ENCODE measurements at places on chromosomes 2 and 18. TPM values are rescaled to one million over a fixed set of nuclear protein-coding genes. Genes with fewer than 3 reads are reported as not detected.
A peak's percentile ranks its signal among the peaks of the same experiment; 100 is the strongest.

DNA sequence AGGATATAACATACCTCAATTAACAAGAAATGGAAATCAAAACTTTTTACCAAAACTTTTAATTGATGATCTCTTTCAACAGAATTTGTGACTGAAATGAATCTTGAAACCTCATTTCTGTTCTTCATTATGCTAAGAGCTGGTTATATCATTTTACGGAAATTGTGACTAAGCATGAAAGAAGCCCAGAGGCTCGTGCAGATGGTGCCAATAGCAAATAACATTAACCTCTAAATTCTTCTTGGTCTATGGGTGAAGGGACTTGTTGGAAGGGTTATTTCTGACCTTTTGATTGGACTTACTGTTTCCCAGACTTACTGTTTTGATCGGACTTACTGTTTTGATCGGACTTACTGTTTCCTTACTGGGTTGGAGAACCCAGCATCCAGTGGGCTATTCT, 435.6 kb downstream of the TDRD15 start:
- H3K27me3 ChIP-seq: no peaks in the 10 kb centered on the region
- H3K4me1 ChIP-seq: no peaks in the 10 kb centered on the region
- no peak overlapping the region for H3K4me3 ChIP-seq
- H3K27ac ChIP-seq: no peak overlapping the region

GRCh38 chr2:190098851-190099250, 36.3 kb upstream of the MSTN start:
- no peaks in the 10 kb centered on the region for H3K36me3 ChIP-seq
- no peak for ATAC-seq
- peaks cover 8% of the 10 kb centered on the region for H3K4me1 ChIP-seq
- H3K27me3 ChIP-seq: no peaks in the 10 kb centered on the region
- H3K4me3 ChIP-seq: no peak overlapping the region
- H3K27ac ChIP-seq: no peak overlapping the region

The GALNT14 gene
- 0.35 TPM for total RNA-seq

DNA sequence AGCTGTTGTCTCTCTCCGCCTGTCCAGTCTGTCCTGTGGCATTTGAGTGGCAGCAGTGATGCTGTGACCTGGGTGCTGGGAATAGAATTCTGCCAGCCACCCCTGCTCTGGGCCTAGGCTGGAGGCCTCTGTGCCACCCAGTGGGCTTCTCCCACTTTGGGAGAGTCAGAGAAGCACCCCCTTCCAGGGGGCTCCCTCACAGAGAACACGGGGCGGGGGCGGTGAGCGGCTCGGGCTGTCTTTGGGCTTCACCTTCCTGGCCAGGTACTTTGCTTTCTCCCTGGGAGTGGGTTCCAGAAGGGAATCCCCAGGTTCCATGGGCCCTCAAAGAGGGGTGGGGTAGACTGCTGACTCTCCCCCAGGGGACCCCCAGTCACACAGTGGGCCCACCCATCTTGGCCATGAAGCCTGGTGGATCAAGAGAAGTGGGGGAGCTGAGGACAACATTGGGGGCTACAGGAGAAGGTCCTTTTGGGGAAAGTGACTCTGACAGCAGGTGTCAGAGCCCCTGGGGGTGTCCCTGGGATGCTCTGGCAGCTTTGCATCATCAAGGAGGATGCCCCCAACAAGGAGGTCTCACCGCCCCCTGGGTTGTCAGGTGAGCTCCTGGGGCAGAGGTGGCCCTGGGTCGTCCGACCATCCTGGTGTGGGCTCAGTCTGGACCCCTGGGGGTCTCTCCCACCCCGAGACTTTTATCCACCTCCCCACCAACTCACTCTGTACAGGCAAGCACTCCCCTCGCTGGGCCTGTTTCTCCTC, 18.8 kb upstream of the BOK start:
- H3K4me1 ChIP-seq: peaks cover 24% of the 10 kb centered on the region
- no peak overlapping the region for H3K4me3 ChIP-seq
- no peaks in the 10 kb centered on the region for H3K36me3 ChIP-seq
- no peak for ATAC-seq

The CGREF1 gene
- total RNA-seq: not detected

The GCKR gene
- not detected for total RNA-seq

The CREB1 gene
- 59.0 TPM for total RNA-seq

DNA sequence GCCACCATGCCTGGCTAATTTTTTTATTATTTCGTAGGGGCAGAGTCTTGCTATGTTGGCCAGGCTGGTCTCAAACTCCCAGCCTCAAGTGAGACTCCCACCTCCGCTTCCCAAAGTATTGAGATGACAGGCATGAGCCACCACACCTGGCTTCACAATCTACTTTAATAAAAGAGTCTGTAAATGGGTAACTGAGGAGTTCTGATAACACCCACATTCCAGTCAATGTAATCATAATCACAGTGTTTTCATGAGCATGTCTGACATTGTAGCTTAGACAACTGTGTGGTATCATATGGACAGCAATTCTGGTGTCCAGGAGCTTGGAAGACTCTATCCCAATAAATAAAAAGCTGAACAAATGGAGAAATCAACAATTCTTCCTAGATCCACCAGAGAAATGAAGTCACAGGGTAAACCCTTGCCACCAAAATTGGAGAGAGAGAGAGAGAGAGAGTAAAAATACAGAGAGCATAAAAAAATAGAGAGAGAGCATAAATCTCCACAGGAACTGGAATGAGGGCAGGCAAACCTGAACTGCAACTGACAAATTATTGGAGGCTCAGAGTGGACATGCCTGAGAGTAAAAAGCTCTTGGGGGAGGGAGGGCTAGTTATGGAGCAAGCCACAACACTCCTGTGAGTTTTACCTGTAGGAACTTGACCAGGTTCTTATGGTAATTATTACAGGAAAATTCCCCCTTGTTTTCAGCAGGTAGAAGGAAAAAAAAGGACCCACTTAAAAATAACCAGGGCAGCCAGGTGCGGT, 12.4 kb upstream of the NBEAL1 start:
- H3K4me3 ChIP-seq: no peak overlapping the region
- no peak overlapping the region for H3K27ac ChIP-seq
- no peaks in the 10 kb centered on the region for H3K4me1 ChIP-seq
- no peaks in the 10 kb centered on the region for H3K36me3 ChIP-seq

- no peak for ATAC-seq
- no peak overlapping the region for H3K4me3 ChIP-seq
- no peaks in the 10 kb centered on the region for H3K4me1 ChIP-seq
- H3K27me3 ChIP-seq: no peaks in the 10 kb centered on the region
Observed at GRCh38 chr2:69962986-69963730, 1.7 kb upstream of the ASPRV1 start.

The SAG gene
- total RNA-seq: 1.5 TPM

- H3K4me3 ChIP-seq: peak overlapping the region; percentile 70
- no peaks in the 10 kb centered on the region for H3K4me1 ChIP-seq
- no peak overlapping the region for H3K27ac ChIP-seq
- no peaks in the 10 kb centered on the region for H3K27me3 ChIP-seq
Observed at GRCh38 chr2:240584486-240585031, 2.0 kb upstream of the CAPN10 start.

GRCh38 chr18:6757931-6758330, 28.4 kb downstream of the ARHGAP28 start:
- H3K4me1 ChIP-seq: no peaks in the 10 kb centered on the region
- no peak overlapping the region for H3K27ac ChIP-seq
- no peaks in the 10 kb centered on the region for H3K36me3 ChIP-seq
- H3K27me3 ChIP-seq: no peaks in the 10 kb centered on the region

DNA sequence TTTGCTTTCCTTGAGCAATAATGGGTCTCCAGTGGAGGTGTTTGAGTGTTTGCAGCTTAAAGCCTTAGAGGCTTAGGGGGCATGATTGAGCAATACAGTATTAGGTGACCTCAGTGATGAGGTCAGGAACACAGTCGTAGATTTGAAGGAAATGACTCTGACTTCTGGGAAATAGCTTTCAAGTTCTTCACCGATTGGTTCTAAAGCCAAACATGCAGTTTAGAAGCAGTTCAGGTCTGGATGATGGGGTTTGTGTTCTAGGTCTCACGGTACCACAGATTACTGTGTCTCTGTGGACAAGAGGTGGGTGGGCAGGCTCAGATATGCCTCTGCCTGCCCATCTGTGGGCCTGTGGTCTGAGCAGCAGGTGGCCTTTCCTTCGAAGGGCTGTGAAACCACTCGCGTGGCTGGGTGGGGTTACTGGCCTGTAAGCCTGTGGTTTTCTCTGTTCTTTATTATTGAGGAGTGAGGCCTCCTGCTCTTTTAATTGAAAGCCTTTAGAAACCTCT, 7.8 kb downstream of the MTHFD2 start:
- no peak overlapping the region for H3K4me3 ChIP-seq
- no peaks in the 10 kb centered on the region for H3K4me1 ChIP-seq
- no peaks in the 10 kb centered on the region for H3K36me3 ChIP-seq
- no peak for ATAC-seq
- H3K27ac ChIP-seq: no peak overlapping the region

The RNU2-63P gene
- not detected for total RNA-seq

- peaks cover 6% of the 10 kb centered on the region for H3K27me3 ChIP-seq
- no peaks in the 10 kb centered on the region for H3K36me3 ChIP-seq
- no peak for ATAC-seq
Observed at GRCh38 chr2:230921806-230922595, 3.0 kb downstream of the GPR55 start.

- no peak for ATAC-seq
- H3K36me3 ChIP-seq: no peaks in the 10 kb centered on the region
- H3K4me1 ChIP-seq: no peaks in the 10 kb centered on the region
- H3K27ac ChIP-seq: peak overlapping the region; percentile 83
- H3K27me3 ChIP-seq: peaks cover 21% of the 10 kb centered on the region
- peak overlapping the region; percentile 68 for H3K4me3 ChIP-seq
Observed at GRCh38 chr2:229269941-229270340, 1.1 kb downstream of the PID1 start.

DNA sequence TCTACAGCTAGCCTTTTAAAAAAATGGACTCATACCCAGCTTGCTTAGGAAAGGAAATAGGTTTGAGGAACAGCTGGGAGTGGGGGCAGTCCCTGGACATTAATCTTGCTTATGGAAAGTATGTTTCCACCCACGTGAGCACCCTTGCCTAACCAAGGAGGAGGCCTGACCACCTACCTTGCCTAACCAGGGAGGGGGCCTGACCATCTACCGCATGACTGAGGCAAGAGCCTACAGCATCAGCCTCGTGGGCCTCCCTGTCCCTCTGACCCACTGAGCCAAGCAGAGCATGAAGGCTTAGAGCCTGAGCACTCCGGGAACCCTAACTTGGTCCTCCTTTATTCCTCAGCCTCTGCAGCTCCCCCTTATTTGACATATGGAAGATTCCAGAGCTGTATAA, 20.2 kb downstream of the PRKAG3 start:
- H3K27me3 ChIP-seq: no peaks in the 10 kb centered on the region
- H3K36me3 ChIP-seq: no peaks in the 10 kb centered on the region
- no peaks in the 10 kb centered on the region for H3K4me1 ChIP-seq
- no peak overlapping the region for H3K4me3 ChIP-seq

DNA sequence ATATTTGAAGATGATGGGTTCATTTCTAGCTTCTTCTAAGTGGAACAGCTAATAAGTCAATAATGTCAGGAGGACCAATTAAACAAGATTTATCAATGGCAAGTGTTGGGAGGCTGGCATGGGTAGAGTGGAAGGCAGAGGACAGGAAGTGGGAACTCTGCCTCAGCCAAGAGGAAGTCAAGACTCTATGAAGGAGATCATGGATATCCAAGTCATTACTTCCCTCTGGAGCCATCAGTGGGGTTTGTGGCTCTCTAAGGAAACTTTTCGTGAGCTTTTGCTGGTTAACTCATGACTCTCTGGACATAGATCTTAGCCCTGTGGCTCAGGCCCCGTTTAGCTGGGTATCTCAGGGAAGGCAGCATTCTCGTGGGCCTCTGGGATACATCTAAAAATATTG, 410.4 kb upstream of the ID2 start:
- no peaks in the 10 kb centered on the region for H3K4me1 ChIP-seq
- no peak overlapping the region for H3K4me3 ChIP-seq
- no peak for ATAC-seq
- H3K36me3 ChIP-seq: no peaks in the 10 kb centered on the region

GRCh38 chr2:37705191-37705590, 33.7 kb upstream of the CDC42EP3 start:
- H3K27me3 ChIP-seq: no peaks in the 10 kb centered on the region
- no peak overlapping the region for H3K27ac ChIP-seq
- peaks cover 15% of the 10 kb centered on the region for H3K4me1 ChIP-seq

The TUBB8B gene
- not detected for total RNA-seq

The VSNL1 gene
- 5.2 TPM for total RNA-seq

DNA sequence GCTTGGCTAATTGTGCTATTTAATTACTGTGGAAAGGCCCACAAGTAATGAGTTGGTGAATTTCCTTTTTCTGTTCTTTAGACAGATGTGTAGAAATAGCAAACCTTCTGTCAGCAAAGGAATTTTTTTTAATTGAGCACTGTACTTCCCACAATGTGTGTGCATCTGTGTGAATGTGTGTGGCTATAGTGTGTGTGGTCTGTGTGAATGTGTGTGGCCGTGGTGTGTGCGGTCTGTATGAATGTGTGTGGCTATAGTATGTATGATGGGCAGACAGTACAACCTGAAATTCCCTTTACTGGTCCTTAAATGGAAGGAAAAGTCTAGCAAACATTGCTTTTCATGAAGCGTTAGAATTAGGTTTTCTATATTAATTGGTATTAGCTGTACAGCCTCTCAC, 203.5 kb upstream of the TPO start:
- H3K4me3 ChIP-seq: no peak overlapping the region
- ATAC-seq: no peak
- no peaks in the 10 kb centered on the region for H3K36me3 ChIP-seq
- no peak overlapping the region for H3K27ac ChIP-seq
- no peaks in the 10 kb centered on the region for H3K4me1 ChIP-seq

- no peak overlapping the region for H3K27ac ChIP-seq
- no peaks in the 10 kb centered on the region for H3K4me1 ChIP-seq
- no peaks in the 10 kb centered on the region for H3K36me3 ChIP-seq
- H3K4me3 ChIP-seq: no peak overlapping the region
- no peak for ATAC-seq
- no peaks in the 10 kb centered on the region for H3K27me3 ChIP-seq
Observed at GRCh38 chr2:84705858-84706257, 175.0 kb downstream of the TRABD2A start.

The MAPK4 gene
- total RNA-seq: 11.7 TPM

GRCh38 chr18:63505566-63506335, 29.0 kb downstream of the SERPINB5 start:
- no peak overlapping the region for H3K4me3 ChIP-seq
- H3K27ac ChIP-seq: no peak overlapping the region
- ATAC-seq: no peak
- H3K36me3 ChIP-seq: no peaks in the 10 kb centered on the region

DNA sequence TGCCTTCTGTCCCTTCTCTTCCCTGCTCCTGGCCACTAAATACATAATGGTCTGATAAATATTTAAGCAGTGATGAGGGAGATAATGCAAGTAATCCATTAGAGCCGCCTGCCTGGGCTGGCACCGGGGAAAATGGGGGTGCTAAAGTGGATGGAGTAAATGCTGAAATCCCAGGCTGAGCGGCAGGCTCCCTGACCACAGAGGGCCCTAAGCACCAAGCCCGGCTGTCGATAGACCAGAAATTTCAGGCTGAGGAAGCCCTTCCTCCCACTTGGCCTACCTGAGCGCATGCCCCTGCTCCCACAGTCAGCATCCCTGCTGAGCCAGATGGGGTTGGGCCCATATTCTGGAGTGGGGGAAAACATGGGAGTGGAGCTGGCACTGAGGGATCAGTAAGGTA, 197.5 kb upstream of the SKOR2 start:
- no peak overlapping the region for H3K4me3 ChIP-seq
- no peaks in the 10 kb centered on the region for H3K4me1 ChIP-seq
- no peaks in the 10 kb centered on the region for H3K27me3 ChIP-seq

The SLC38A11 gene
- total RNA-seq: 3.5 TPM

The LYG2 gene
- total RNA-seq: not detected

- no peak overlapping the region for H3K27ac ChIP-seq
- H3K36me3 ChIP-seq: no peaks in the 10 kb centered on the region
- H3K4me3 ChIP-seq: no peak overlapping the region
Observed at GRCh38 chr18:78245451-78245850, 734.2 kb upstream of the SALL3 start.

The C2orf78 gene
- total RNA-seq: not detected

All from gastroesophageal sphincter (tissue), 4 donors.